ENCODE measurements at places on chromosomes 2 and 18.

- no peak overlapping the region for H3K27ac ChIP-seq
- no peaks in the 10 kb centered on the region for H3K27me3 ChIP-seq
- H3K36me3 ChIP-seq: peaks cover 4% of the 10 kb centered on the region
Measured at GRCh38 chr2:42267530-42267929, 93.5 kb downstream of the COX7A2L start.

- H3K27ac ChIP-seq: no peak overlapping the region
- no peak for DNase-seq
- no peaks in the 10 kb centered on the region for H3K36me3 ChIP-seq
- no peaks in the 10 kb centered on the region for H3K4me1 ChIP-seq
Measured at GRCh38 chr18:32891130-32891529, 118.3 kb upstream of the KLHL14 start.

GRCh38 chr2:68100189-68100588 is 37.4 kb upstream of the C1D start:
- no peak overlapping the region for H3K27ac ChIP-seq
- DNase-seq: no peak
- H3K36me3 ChIP-seq: no peaks in the 10 kb centered on the region
- H3K4me1 ChIP-seq: no peaks in the 10 kb centered on the region
- no peak overlapping the region for H3K4me3 ChIP-seq
- H3K27me3 ChIP-seq: no peaks in the 10 kb centered on the region

GRCh38 chr2:46246790-46247189 is 50.4 kb upstream of the EPAS1 start:
- no peak overlapping the region for H3K27ac ChIP-seq
- no peak overlapping the region for H3K4me3 ChIP-seq
- H3K36me3 ChIP-seq: no peaks in the 10 kb centered on the region
- DNase-seq: no peak
- H3K4me1 ChIP-seq: peaks cover 5% of the 10 kb centered on the region
- H3K27me3 ChIP-seq: no peaks in the 10 kb centered on the region

GRCh38 chr18:33914399-33914798 is 310.3 kb downstream of the NOL4 start:
- no peaks in the 10 kb centered on the region for H3K36me3 ChIP-seq
- H3K4me3 ChIP-seq: no peak overlapping the region
- H3K4me1 ChIP-seq: no peaks in the 10 kb centered on the region
- H3K27me3 ChIP-seq: no peaks in the 10 kb centered on the region

- no peak for DNase-seq
- H3K36me3 ChIP-seq: no peaks in the 10 kb centered on the region
- no peak overlapping the region for H3K27ac ChIP-seq
- H3K4me3 ChIP-seq: no peak overlapping the region
- peaks cover 35% of the 10 kb centered on the region for H3K27me3 ChIP-seq
- no peaks in the 10 kb centered on the region for H3K4me1 ChIP-seq
Measured at GRCh38 chr2:15645720-15646385, 54.2 kb downstream of the DDX1 start.

DNA sequence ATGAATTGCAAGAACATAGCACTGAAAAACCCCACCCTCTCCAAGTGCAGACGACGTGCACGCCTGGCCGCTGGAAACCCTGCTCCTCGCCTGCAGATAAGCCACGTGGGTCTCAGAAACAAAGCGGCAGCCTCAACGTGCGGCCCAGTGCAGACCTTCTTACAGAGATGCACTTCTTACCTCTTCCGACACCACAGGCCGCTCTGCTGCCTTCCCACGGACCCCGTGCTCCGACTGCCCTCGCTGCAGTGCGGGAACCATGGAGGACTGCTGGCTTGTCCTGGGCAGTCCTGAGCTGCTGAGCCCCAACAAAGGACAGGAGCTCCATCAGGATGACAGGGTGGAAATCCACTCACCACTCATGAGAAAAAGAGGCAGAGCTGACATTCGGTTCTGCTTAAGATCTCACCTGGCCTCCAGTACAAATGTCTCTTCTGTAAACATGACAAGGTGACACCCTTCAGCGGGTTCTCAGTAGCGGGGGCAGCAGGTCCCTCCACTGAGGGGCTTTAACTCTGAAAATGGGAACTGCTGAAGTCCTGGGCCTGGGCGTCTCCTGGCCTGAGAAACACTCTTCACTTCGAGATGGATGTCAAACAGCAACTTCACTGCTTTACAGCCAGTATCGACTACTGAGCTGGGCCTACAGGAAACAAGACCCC is 6.2 kb downstream of the COPS9 start:
- no peak overlapping the region for H3K27ac ChIP-seq
- no peak for DNase-seq
- no peak overlapping the region for H3K4me3 ChIP-seq
- H3K4me1 ChIP-seq: peaks cover 5% of the 10 kb centered on the region
- peaks cover 37% of the 10 kb centered on the region for H3K36me3 ChIP-seq

GRCh38 chr2:31075941-31076590 is 62.2 kb downstream of the GALNT14 start:
- H3K4me3 ChIP-seq: no peak overlapping the region
- no peaks in the 10 kb centered on the region for H3K36me3 ChIP-seq
- DNase-seq: peak; percentile 16
- no peak overlapping the region for H3K27ac ChIP-seq
- H3K27me3 ChIP-seq: no peaks in the 10 kb centered on the region

- no peak overlapping the region for H3K27ac ChIP-seq
- no peaks in the 10 kb centered on the region for H3K27me3 ChIP-seq
- no peaks in the 10 kb centered on the region for H3K36me3 ChIP-seq
- no peak for DNase-seq
- H3K4me3 ChIP-seq: no peak overlapping the region
Measured at GRCh38 chr18:58596265-58596681, 32.6 kb downstream of the ALPK2 start.

GRCh38 chr2:173051463-173052215 is 24.0 kb upstream of the MAP3K20 start:
- H3K4me3 ChIP-seq: no peak overlapping the region
- no peaks in the 10 kb centered on the region for H3K27me3 ChIP-seq
- H3K27ac ChIP-seq: peak overlapping the region; percentile 98
- peaks cover 6% of the 10 kb centered on the region for H3K36me3 ChIP-seq
- no peak for DNase-seq

- peaks cover 75% of the 10 kb centered on the region for H3K27me3 ChIP-seq
- H3K27ac ChIP-seq: no peak overlapping the region
- no peaks in the 10 kb centered on the region for H3K36me3 ChIP-seq
- no peak overlapping the region for H3K4me3 ChIP-seq
Measured at GRCh38 chr2:176892676-176893226, 319.8 kb upstream of the HNRNPA3 start.

GRCh38 chr18:58997811-58998337 is 133.2 kb downstream of the ZNF532 start:
- no peaks in the 10 kb centered on the region for H3K27me3 ChIP-seq
- DNase-seq: peak; percentile 55
- no peaks in the 10 kb centered on the region for H3K36me3 ChIP-seq
- peaks cover 31% of the 10 kb centered on the region for H3K4me1 ChIP-seq
- peak overlapping the region; percentile 63 for H3K27ac ChIP-seq

GRCh38 chr2:217254111-217254510 is 394.2 kb upstream of the TNP1 start:
- H3K4me3 ChIP-seq: no peak overlapping the region
- DNase-seq: no peak
- no peaks in the 10 kb centered on the region for H3K36me3 ChIP-seq
- no peak overlapping the region for H3K27ac ChIP-seq

GRCh38 chr2:105951384-105951694 is 206.6 kb downstream of the NCK2 start:
- H3K27ac ChIP-seq: no peak overlapping the region
- peaks cover 7% of the 10 kb centered on the region for H3K36me3 ChIP-seq
- no peak overlapping the region for H3K4me3 ChIP-seq
- no peaks in the 10 kb centered on the region for H3K4me1 ChIP-seq

GRCh38 chr18:6741232-6741663 is 11.7 kb downstream of the ARHGAP28 start:
- H3K4me1 ChIP-seq: peaks cover 31% of the 10 kb centered on the region
- no peaks in the 10 kb centered on the region for H3K36me3 ChIP-seq
- H3K27ac ChIP-seq: peak overlapping the region; percentile 64
- peak; percentile 94 for DNase-seq
- H3K4me3 ChIP-seq: no peak overlapping the region

- no peaks in the 10 kb centered on the region for H3K27me3 ChIP-seq
- H3K4me3 ChIP-seq: no peak overlapping the region
- H3K36me3 ChIP-seq: no peaks in the 10 kb centered on the region
- H3K4me1 ChIP-seq: no peaks in the 10 kb centered on the region
- DNase-seq: no peak
- no peak overlapping the region for H3K27ac ChIP-seq
Measured at GRCh38 chr2:4174796-4175195, 471.4 kb downstream of the DCDC2C start.

- H3K36me3 ChIP-seq: no peaks in the 10 kb centered on the region
- peak; percentile 5 for DNase-seq
- no peaks in the 10 kb centered on the region for H3K27me3 ChIP-seq
- H3K4me3 ChIP-seq: no peak overlapping the region
- H3K4me1 ChIP-seq: no peaks in the 10 kb centered on the region
- no peak overlapping the region for H3K27ac ChIP-seq
Measured at GRCh38 chr2:31255911-31256571, 22.1 kb downstream of the EHD3 start.

- H3K27ac ChIP-seq: no peak overlapping the region
- H3K4me3 ChIP-seq: no peak overlapping the region
- no peaks in the 10 kb centered on the region for H3K27me3 ChIP-seq
- H3K36me3 ChIP-seq: no peaks in the 10 kb centered on the region
Measured at GRCh38 chr18:1513519-1513918, 608.8 kb downstream of the ADCYAP1 start.

GRCh38 chr2:240687741-240688552 is 3.7 kb upstream of the AQP12A start:
- H3K4me3 ChIP-seq: no peak overlapping the region
- DNase-seq: no peak
- H3K4me1 ChIP-seq: no peaks in the 10 kb centered on the region
- H3K27me3 ChIP-seq: peaks cover 14% of the 10 kb centered on the region
- no peak overlapping the region for H3K27ac ChIP-seq

GRCh38 chr2:70551167-70551566 is 2.5 kb downstream of the TGFA start:
- no peaks in the 10 kb centered on the region for H3K36me3 ChIP-seq
- DNase-seq: no peak
- peak overlapping the region; percentile 93 for H3K4me3 ChIP-seq
- no peak overlapping the region for H3K27ac ChIP-seq
- H3K27me3 ChIP-seq: no peaks in the 10 kb centered on the region
- peaks cover 15% of the 10 kb centered on the region for H3K4me1 ChIP-seq

GRCh38 chr2:129880971-129881370 is 98.5 kb upstream of the RAB6C start:
- no peak overlapping the region for H3K27ac ChIP-seq
- DNase-seq: no peak
- peaks cover 6% of the 10 kb centered on the region for H3K4me1 ChIP-seq
- no peak overlapping the region for H3K4me3 ChIP-seq
- H3K27me3 ChIP-seq: peaks cover 6% of the 10 kb centered on the region

GRCh38 chr2:176081837-176082524 is 1.8 kb downstream of the EVX2 start:
- H3K4me3 ChIP-seq: no peak overlapping the region
- peaks cover 58% of the 10 kb centered on the region for H3K27me3 ChIP-seq
- H3K27ac ChIP-seq: no peak overlapping the region
- H3K36me3 ChIP-seq: no peaks in the 10 kb centered on the region

DNA sequence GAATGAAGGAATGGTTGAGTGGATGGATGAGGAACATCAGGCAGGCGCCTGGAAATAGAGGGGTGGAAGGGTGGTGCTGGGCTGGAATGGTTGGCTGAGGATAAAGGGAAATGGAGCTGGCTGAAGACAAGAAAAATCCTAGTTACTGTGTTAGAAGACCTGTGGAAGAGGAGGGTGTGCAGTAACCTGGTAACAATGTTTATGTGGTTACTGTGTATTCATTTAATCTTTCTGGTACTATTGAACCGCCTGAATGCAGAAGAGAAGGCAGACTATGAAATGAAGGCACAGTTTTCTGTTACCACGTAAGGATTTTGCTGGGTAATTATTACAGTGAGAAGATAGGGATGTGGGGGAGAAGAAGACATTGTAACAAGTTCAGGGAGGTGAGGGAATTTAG is 110.3 kb upstream of the MGAT5 start:
- H3K27me3 ChIP-seq: no peaks in the 10 kb centered on the region
- no peak overlapping the region for H3K4me3 ChIP-seq
- peaks cover 41% of the 10 kb centered on the region for H3K4me1 ChIP-seq

DNA sequence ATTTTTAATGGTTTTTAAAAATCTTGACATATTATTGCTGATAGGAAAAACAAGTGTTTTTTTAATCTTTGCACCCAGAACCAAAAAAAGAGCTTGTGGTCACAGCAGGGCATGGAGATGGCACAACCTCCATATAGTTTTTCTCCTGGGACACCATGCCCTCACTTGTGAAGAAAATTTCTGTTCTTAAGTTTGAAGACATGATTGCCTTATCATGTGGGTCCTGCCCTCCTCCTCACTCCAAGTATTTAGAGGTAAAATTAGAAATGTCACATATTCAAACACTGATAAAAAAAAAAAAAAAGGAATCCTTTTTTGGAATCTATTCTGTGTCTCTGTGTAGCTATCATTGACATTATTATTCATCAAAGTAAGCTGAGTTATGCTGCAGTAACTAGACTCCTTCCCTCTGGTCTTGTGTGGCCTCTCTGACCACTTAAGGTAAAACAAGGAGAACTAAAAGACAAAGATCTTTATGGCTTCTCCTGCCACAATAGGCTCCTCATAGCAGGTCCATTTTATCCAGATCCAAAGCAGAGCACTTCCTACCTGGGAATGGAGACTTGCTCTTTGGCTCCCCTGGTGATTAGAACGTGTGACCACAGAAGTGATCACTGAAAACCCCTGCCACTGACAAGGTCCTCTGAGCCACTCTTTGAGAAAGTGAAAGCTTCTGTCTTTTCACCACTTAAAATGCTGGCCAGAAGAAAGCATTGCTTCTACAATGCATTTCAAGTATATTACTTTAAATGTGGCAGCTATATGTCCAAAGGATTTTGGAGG is 19.8 kb downstream of the ADD2 start:
- no peak overlapping the region for H3K4me3 ChIP-seq
- peaks cover 12% of the 10 kb centered on the region for H3K27me3 ChIP-seq
- peak; percentile 17 for DNase-seq
- no peaks in the 10 kb centered on the region for H3K4me1 ChIP-seq

DNA sequence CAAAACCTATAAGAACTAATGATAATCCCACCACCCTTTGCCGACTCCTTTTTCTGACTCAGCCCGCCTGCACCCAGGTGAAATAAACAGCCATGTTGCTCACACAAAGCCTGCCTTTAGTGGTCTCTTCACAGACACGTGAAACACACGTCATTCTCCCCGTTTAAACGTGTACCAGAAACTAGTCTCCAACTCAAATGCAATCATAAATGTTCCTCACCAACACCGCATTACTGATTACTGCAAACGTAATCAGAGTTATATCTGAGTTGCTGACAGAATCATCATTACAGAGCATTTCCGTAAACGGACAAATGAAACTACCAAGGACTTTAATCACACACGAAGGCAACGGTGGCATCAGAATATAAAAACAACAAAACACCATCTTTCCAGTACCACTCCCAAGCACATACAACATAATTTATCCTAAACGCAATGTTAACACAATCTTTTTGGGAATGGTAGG is 1.9 kb downstream of the CLK1 start:
- peak overlapping the region; percentile 86 for H3K4me3 ChIP-seq
- peaks cover 64% of the 10 kb centered on the region for H3K36me3 ChIP-seq
- H3K27ac ChIP-seq: peak overlapping the region; percentile 99
- H3K4me1 ChIP-seq: peaks cover 23% of the 10 kb centered on the region
- H3K27me3 ChIP-seq: no peaks in the 10 kb centered on the region

GRCh38 chr2:11370377-11371091 is 26.1 kb upstream of the ROCK2 start:
- DNase-seq: peak; percentile 83
- peak overlapping the region; percentile 68 for H3K27ac ChIP-seq
- peaks cover 38% of the 10 kb centered on the region for H3K4me1 ChIP-seq
- H3K36me3 ChIP-seq: no peaks in the 10 kb centered on the region
- no peak overlapping the region for H3K4me3 ChIP-seq
